ENCODE measurements at places on chromosomes 3 and 15.

GRCh38 chr3:134072881-134073582 is 43.3 kb upstream of the SLCO2A1 start:
- DNase-seq, result no peak
- no peaks in the 10 kb centered on the region for H3K36me3 ChIP-seq
- no peaks in the 10 kb centered on the region for H3K4me1 ChIP-seq
- H3K4me3 ChIP-seq, result no peak overlapping the region
- H3K27me3 ChIP-seq, result no peaks in the 10 kb centered on the region

GRCh38 chr15:31513178-31513577 is 186.5 kb downstream of the KLF13 start:
- no peak overlapping the region for H3K4me3 ChIP-seq
- H3K4me1 ChIP-seq, result peaks cover 8% of the 10 kb centered on the region
- H3K36me3 ChIP-seq, result no peaks in the 10 kb centered on the region
- H3K27me3 ChIP-seq, result no peaks in the 10 kb centered on the region

DNA sequence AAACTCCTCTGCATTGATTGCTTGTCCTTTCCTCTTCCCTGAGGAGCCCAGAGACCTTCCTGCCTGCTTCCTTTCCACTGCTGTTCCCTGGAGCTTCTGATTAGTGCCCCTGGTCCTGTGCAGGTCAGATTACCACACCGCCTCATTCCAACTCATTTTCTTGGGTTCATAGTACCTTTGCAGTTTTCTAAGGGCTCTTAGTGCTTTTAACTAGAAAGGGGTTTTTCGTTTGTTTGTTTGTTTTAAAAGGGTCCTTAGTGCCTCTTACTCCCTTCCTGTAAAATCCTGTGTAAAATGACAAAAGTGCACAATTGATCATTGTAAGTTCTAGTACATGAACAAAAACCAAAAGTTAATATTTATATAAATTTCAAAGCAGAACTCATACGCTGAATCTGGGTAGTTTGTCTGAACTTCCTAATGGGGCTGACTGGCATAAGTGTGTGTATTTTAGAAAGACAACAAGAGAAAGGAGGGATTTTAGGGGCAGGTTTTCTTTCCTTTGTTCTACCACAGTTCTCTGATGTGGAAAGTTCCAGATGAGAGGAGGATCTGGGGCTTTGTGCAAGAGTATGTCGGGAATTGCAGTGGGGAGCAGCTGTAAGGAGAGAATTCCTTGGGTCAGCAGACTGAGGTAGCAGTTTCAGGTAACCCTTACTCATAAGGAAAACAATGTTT is 30.6 kb downstream of the SNRK start:
- DNase-seq, result no peak
- no peak overlapping the region for H3K27ac ChIP-seq
- peaks cover 38% of the 10 kb centered on the region for H3K4me1 ChIP-seq
- H3K4me3 ChIP-seq, result no peak overlapping the region

DNA sequence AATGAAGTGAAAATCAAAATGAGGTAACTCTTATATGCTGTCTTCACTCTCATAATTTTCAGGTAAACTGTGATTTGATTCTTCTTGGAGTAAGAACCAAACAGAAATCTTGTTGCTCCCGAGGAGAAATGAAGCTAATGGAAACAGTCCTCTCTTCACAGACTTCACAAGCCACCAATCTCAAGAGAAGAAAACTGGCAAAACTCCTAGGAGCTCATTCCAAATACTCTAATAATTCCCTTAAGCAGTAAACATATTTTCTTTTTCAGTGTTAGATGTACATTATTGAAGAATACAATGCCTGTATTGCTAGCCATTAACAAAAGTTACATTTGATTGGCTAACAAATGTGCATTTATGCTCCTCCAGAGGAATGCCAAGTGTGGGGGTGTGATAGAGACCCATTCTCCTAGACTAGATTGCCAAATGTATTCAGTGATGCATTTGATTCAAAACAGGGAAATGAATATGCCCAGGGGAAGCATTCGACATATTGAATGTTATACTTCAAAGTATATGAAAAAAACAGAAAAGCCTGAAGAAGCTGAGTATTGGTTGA is 11.8 kb upstream of the RIOX2 start:
- no peak overlapping the region for H3K27ac ChIP-seq
- no peaks in the 10 kb centered on the region for H3K27me3 ChIP-seq
- H3K4me3 ChIP-seq, result no peak overlapping the region
- no peak for DNase-seq
- H3K4me1 ChIP-seq, result no peaks in the 10 kb centered on the region

DNA sequence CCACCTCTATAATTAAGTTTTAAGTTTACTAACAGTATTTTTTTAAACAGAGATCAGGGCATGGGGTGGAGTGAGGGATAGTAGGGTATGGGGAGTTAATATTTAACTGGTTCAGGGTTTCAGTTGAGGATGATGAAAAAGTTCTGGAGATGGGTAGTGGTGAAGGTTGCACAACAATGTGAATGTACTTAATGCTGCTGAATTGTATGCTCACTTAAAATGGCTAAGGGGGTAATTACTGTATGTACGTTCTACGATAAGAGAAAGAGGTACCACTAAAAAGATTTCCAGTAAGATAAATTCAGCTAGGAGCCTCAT is 101.4 kb downstream of the TNIK start:
- H3K36me3 ChIP-seq, result no peaks in the 10 kb centered on the region
- H3K4me1 ChIP-seq, result peaks cover 6% of the 10 kb centered on the region
- H3K4me3 ChIP-seq, result no peak overlapping the region
- no peaks in the 10 kb centered on the region for H3K27me3 ChIP-seq

GRCh38 chr3:36305929-36306520 is 74.3 kb upstream of the STAC start:
- H3K4me3 ChIP-seq, result no peak overlapping the region
- no peaks in the 10 kb centered on the region for H3K4me1 ChIP-seq
- H3K27me3 ChIP-seq, result no peaks in the 10 kb centered on the region
- DNase-seq, result no peak

- H3K4me1 ChIP-seq, result peaks cover 11% of the 10 kb centered on the region
Observed at GRCh38 chr3:159761848-159762635, 226.6 kb upstream of the IL12A start.

GRCh38 chr15:45670511-45670910 is 35.7 kb downstream of the SQOR start:
- no peak for DNase-seq
- H3K36me3 ChIP-seq, result peaks cover 76% of the 10 kb centered on the region

DNA sequence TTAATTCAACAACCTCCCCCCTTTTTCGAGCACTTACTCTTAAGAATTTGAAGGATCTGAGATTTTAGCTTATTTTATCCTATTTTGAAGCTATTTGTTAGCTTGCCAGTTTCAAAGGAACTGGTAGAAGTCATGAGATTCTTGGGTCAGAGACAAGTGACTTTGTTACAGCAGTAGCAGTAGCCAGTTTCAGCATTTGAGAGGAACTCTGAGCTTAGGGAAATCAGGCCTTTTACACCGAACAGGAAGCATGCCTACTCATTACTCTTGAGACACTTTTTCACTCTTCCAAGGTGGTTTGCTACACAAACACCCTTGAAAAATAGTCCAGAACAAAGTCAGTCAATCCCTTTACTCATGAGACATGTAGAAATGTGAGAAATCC is 24.5 kb upstream of the TM4SF1 start:
- H3K27ac ChIP-seq, result no peak overlapping the region
- H3K4me3 ChIP-seq, result no peak overlapping the region
- no peaks in the 10 kb centered on the region for H3K36me3 ChIP-seq
- DNase-seq, result no peak
- H3K4me1 ChIP-seq, result no peaks in the 10 kb centered on the region

DNA sequence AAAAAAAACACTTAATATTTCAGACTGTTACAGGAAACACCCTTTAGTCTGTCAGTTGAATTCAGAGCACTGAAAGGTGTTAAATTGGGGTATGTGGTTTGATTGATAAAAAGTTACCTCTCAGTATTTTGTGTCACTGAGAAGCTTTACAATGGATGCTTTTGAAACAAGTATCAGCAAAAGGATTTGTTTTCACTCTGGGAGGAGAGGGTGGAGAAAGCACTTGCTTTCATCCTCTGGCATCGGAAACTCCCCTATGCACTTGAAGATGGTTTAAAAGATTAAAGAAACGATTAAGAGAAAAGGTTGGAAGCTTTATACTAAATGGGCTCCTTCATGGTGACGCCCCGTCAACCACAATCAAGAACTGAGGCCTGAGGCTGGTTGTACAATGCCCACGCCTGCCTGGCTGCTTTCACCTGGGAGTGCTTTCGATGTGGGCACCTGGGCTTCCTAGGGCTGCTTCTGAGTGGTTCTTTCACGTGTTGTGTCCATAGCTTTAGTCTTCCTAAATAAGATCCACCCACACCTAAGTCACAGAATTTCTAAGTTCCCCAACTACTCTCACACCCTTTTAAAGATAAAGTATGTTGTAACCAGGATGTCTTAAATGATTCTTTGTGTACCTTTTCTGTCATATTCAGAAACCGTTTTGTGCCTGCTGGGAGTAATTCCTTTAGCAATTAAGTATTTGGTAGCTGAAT is 17.9 kb downstream of the TMEM43 start:
- peak overlapping the region; percentile 2 for H3K4me3 ChIP-seq
- H3K27ac ChIP-seq, result peak overlapping the region; percentile 90
- H3K36me3 ChIP-seq, result peaks cover 63% of the 10 kb centered on the region
- H3K4me1 ChIP-seq, result peaks cover 67% of the 10 kb centered on the region
- no peaks in the 10 kb centered on the region for H3K27me3 ChIP-seq
- peak; percentile 92 for DNase-seq

DNA sequence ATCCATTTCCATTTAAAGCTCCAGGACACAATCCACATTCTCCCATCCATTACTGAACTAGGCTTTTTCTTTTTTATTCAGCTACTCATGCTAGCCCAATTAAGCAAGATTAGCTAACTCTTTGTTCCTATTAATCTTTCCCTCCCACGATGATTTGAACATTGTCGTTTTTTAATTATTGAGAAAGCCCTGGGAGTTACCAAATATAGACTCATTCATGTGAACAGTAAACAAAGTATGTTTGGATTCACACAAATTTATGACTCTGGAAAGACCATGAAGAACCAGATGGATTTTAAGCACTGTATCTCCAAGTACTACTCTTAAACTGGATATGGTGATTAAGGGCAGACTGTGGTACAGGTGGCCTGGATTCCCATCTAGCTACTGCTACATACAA is 82.2 kb downstream of the STRIT1 start:
- no peaks in the 10 kb centered on the region for H3K36me3 ChIP-seq
- H3K27ac ChIP-seq, result no peak overlapping the region
- no peak for DNase-seq
- H3K27me3 ChIP-seq, result no peaks in the 10 kb centered on the region
- H3K4me3 ChIP-seq, result no peak overlapping the region
- H3K4me1 ChIP-seq, result no peaks in the 10 kb centered on the region

DNA sequence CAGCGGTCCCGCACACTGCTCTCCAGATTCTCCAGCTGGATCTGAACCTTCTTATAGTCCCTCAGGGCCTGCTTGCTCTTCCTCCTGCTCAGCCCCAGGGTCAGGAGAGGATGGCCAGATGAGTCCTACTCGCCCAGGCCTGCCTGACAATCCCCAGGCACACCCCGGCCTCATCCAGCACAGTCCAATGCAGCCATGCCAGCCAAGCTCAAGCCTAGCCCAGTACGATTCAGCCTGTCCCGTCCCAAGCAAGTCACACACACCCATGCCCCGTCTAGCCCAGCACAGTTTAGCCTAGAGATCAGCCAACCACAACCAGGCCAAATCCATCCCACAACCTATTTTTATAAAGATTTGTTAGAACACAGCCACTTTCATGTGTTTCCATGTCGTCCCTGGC is 16.8 kb downstream of the PLXNB1 start:
- no peak for DNase-seq
- no peak overlapping the region for H3K4me3 ChIP-seq
- no peaks in the 10 kb centered on the region for H3K27me3 ChIP-seq
- no peaks in the 10 kb centered on the region for H3K36me3 ChIP-seq
- no peak overlapping the region for H3K27ac ChIP-seq

- H3K4me3 ChIP-seq, result no peak overlapping the region
- H3K27me3 ChIP-seq, result no peaks in the 10 kb centered on the region
- H3K27ac ChIP-seq, result no peak overlapping the region
- DNase-seq, result no peak
- H3K36me3 ChIP-seq, result no peaks in the 10 kb centered on the region
Observed at GRCh38 chr15:48062148-48062872, 58.5 kb upstream of the SLC24A5 start.

GRCh38 chr15:36126194-36126593 is 453.2 kb upstream of the CDIN1 start:
- no peak overlapping the region for H3K4me3 ChIP-seq
- no peaks in the 10 kb centered on the region for H3K4me1 ChIP-seq
- H3K36me3 ChIP-seq, result no peaks in the 10 kb centered on the region
- H3K27me3 ChIP-seq, result no peaks in the 10 kb centered on the region
- no peak for DNase-seq

DNA sequence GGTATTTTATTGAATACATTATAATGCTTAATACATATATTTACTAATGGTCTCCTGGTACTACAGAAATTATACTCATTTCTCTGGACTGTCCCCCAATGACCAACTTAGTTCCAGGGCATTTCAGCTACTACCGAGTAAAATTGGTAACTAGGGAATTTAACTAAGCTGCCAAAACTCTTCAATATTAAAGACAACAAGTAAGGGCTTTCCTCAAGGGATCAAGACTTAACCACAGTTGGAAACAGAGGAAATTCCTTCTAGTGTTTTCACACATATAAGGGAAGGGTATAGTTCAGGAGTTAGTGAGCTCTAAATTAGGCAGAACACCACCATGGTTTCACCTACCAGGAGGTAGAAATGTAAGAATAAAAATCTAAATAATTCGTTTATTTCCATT is 357.4 kb downstream of the TBL1XR1 start:
- DNase-seq, result no peak
- H3K27ac ChIP-seq, result no peak overlapping the region
- no peaks in the 10 kb centered on the region for H3K36me3 ChIP-seq
- no peak overlapping the region for H3K4me3 ChIP-seq
- no peaks in the 10 kb centered on the region for H3K27me3 ChIP-seq
